ENCODE measurements at places on chromosomes 7 and 10. TPM values are rescaled to one million over a fixed set of nuclear protein-coding genes. Genes with fewer than 3 reads are reported as not detected.

- no peak for ATAC-seq
Measured at GRCh38 chr10:92184977-92185376, 105.9 kb downstream of the CPEB3 start.

DNA sequence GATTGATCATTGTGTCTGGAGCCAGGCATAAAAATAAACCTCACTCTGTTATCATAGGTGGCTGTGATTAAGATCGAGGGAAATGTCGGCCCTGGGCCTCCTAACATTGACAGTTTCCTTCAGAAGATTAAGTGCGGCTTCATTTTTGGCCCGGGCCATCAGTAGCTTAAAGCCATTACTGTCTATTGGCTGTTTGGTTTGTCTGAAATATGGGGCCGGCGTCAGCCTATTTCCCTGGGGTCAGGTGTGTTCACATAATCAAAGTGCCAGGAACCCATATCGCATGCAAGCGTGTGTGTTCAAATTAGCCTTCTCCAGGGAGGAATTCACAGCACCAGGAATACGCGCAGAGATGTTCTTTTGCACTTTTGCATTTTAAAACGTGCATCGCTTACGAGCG lies 114.7 kb downstream of the CUX1 start:
- no peak for ATAC-seq

DNA sequence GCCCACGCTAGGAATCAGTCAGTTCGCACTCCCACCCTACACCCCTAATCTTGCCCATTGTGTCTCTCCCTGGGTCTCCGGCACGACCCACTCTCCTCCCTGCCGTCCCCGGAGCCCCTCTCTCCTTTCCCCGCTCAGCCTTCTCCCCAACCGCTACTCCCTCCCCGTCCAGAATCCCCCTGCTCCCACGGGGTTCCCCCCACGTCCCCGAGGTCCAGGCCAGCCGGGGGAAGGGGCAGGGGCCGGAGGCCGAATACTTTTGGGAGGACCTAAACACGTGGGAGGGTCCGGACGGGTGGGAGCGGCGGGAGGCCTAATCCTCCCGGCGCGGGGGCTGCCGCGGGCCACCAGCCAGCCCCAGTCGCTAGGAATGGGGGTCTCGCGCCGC lies 560 bp downstream of the RARRES2 start:
- no peak for ATAC-seq

- ATAC-seq, result no peak
Measured at GRCh38 chr10:32314588-32314987, 32.4 kb downstream of the EPC1 start.

DNA sequence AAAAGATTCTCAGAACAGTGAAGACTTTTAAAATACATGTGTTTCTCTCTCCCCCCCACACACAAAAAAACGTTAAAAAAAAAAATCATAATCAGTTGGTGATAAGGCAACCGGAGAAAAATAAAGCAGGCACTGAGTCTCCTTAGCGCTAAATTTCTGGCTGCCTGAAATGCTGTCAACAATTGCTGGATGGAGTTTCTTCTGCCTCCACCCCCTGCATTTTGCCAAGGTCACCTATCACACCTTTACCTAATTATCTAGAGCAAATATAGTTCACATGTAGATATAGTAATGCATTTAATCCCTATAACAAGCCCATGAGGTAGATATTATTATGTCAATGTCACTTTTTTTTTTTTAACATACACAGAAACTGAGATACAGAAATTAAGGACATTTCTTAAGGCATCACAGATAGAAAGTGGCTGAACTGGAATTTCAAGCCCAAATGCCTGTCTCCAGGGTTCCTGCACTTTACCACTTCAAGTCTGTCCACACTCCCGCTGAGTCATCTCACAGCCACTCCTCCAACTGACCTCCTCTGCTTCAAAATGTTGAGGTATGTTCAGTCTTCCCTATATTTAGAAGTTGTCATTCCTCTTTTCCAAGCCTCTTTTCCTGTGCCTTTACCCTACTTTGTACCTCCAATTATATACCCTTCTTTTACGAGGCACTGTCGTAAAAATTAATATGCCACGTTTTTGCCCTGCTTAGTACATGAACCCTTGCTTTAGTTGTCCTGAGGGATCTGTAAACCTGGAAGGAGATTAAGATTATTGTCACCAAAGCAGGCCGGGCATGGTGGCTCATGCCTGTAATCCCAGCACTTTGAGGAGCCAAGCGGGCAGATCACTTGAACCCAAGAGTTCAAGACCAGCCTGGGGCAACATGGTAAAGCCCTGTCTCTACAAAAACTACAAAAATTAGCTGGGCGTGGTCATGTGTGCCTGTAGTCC lies 72.8 kb upstream of the MPP7 start:
- ATAC-seq, result peak; percentile 93

The NKX2-3 gene
- total RNA-seq, result 0.12 TPM

The SPACDR gene
- 0.24 TPM for total RNA-seq

The SUGCT gene
- total RNA-seq, result 8.2 TPM

GRCh38 chr10:71700731-71701368 lies 18.7 kb downstream of the C10orf105 start:
- ATAC-seq, result no peak

GRCh38 chr7:110356438-110356837 lies 734.5 kb upstream of the LRRN3 start:
- no peak for ATAC-seq

GRCh38 chr7:139720705-139721231 lies 57.0 kb downstream of the HIPK2 start:
- ATAC-seq, result no peak

The HDAC9 gene
- 2.4 TPM for total RNA-seq
